ENCODE measurements at places on chromosomes 2 and 18. TPM values are rescaled to one million over a fixed set of nuclear protein-coding genes. Genes with fewer than 3 reads are reported as not detected.

DNA sequence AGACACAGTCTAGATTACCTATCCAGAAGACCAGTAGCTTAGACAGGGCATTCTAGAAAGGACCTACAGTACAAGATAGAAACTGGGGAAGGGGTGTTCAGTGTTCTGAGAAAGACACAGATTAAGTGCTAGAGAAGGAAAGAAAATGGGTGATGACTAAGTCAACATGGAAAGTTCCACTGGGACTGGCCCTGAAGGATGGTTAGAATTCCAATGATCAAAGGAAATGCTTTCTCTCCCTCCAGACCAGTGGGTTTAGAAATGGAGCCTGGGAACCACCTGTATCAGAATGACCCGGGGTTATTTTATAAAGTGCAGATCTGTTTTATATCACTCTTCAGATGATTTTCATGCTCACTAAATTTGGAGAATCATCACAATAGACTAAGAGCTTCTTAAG is 5.8 kb upstream of the COLEC12 start:
- DNase-seq: no peak

Gene DUSP11
- 7.9 TPM for total RNA-seq

DNA sequence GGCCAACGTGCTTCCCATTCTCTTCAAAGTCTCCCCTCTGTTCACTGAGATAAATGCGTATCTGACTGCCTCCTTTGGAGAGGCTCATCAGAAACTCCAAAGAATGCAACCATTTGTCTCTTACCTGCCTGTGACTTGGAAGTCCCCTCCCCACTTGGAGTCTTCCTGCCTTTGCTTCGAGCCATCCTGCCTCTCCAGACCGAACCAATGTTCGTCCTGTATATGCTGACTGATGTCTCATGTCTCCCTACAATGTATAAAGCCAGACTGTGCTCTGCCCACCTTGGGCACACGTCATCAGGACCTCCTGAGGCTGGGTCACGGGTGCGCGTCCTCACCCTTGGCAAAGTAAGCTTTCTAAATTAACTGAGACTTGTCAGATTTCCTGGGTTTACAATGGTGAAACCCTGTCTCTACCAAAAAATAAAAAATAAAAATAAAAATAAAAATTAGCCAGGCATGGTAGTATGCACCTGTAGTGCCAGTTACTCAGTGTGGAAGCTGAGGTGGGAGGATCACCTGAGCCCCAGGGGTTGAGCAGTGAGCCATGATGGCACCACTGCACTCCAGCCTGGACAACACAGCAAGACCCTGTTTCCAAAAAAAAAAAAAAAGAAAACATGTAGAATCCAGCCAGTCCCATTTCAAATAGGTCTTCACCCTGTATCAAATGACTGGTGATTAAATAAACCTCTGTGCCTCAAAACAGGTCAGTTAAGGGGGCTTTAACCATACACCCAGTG is 29.0 kb downstream of the HDLBP start:
- DNase-seq: no peak

DNA sequence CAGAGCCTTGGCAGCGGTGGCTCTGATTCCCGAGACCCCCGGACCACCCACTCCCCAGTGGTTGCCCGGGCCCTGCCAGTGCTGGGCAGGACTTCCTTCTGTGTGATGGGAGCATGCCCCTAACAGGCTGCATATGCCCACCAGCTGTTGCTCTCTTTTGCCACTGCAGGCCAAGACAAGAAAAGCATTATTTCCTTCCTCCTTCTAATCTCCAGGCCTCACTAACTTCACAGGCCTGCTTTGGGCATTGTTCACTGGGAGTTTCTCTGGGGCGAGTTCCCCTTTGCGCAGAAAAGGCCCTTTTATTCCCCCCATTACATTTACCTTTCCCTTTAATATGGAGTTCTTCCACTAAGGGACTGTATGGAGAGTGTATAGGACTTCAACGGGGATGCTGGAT is 249.1 kb upstream of the SIX2 start:
- no peak for DNase-seq

Gene ITGB6
- total RNA-seq: 8.8 TPM

DNA sequence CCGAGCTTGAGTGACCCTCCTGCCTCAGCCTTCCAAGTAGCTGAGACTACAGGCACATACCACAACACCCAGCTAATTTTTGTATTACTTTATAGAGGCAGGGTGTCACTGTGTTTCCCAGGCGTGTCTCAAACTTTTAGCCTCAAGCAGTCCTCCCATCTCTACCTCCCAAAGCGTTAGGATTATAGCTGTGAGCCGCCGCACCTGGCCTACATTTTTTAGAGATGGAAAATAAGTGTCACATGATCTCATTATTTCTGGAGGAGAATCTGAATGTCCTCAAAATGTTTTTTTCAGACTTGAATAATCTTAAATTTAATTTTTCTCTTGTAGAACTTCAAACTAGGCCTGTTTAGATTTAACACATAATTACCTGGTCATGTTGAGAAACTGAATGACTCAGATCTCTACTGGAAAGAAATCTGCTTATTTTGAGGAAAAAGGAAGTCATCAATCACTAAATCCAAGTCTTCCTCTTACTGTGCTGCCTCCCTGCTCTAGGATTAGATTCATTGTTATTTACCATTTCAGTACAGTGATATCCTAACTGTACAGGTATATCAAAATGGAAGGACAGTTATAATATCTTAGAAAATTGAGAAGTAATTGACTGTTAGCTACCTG is 92.4 kb downstream of the COX7A2L start:
- DNase-seq: no peak

Gene DSC1
- total RNA-seq: not detected

Gene HOXD13
- not detected for total RNA-seq

Gene ZNF512
- total RNA-seq: 7.0 TPM

Gene DSG4
- total RNA-seq: not detected

DNA sequence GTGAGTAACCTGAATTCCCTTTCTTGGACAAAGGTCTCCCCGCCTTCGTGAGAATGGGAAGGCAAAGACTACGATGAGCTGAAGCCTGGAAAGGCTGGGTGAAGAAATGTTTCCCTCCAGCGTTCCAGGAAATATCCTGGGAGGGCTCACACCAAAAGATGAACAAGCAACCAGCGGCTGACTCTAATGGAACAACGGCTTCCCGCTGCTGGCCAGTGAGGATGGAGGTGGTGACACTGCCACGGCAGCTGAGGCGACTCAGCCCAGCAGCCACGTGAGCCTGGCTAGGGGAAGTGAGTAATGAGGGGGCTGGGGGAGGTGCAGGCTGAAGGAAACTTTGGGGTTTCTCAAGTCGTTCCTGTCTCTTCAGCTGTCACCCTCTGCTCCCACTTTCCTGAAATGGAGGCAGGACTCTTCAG is 105.0 kb upstream of the SMAD7 start:
- no peak for DNase-seq

Gene ERBB4
- 3.5 TPM for total RNA-seq

GRCh38 chr2:215535741-215536140 is 99.9 kb upstream of the FN1 start:
- DNase-seq: no peak

GRCh38 chr2:133760376-133760775 is 192.1 kb upstream of the NCKAP5 start:
- no peak for DNase-seq

Gene PLA2R1
- total RNA-seq: 0.58 TPM

DNA sequence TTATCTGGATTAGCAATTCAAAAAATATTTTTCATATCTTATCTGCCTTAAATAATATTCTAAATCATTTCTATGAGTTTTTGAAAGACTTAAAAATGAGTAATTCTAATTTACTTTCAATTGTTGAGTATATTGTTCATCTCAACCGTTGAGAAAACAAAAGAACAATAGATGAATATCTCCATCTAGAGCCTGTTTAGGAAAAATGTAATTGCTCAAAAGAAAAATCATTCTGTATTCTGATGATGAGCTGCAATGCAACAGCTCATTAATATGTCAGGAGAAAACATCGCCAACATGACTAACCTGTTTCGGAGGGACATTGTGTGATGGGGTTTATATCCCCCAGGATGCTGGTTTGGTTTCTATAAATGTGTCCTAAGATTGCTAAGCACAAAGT is 417.6 kb downstream of the SUCLG1 start:
- no peak for DNase-seq

DNA sequence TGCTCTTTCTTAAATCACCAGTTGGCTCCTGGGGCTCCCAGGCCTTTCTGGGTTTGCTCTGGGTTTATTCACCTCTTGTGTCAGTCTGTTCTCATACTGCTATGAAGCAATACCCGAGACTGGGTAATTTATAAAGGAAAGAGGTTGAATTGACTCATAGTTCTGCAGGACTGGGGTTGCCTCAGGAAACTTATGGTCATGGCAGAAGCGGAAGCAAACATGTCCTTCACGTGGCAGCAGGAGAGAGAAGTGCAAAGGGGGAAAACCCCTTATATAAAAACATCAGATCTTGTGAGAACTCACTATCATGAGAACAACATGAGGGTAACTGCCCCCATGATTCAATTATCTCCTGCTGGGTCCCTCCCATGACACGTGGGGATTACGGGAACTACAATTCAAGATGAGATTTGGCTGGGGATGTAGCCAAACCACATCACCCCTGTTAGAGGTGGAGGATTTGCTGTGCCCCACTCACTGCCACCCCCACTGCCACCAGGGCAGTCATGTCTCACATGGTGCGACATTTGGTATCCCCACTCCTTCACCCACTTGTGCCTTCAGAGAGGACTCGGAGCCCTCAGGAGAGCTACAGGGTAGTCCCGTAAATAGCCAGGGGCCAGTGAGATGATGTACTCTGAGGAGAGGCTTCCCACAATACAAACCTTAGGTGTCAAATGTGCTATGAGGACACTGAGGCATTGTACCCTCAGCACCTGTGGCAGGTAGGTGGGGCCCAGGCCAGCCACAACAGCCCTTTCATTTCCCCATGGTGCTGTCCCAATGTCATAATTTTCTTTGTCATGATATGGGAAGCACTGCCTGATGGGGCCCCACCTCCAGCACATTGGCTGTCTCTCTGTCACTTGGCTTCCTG is 35.7 kb downstream of the CDC42EP3 start:
- no peak for DNase-seq

Gene PTPRN
- 13.1 TPM for total RNA-seq

DNA sequence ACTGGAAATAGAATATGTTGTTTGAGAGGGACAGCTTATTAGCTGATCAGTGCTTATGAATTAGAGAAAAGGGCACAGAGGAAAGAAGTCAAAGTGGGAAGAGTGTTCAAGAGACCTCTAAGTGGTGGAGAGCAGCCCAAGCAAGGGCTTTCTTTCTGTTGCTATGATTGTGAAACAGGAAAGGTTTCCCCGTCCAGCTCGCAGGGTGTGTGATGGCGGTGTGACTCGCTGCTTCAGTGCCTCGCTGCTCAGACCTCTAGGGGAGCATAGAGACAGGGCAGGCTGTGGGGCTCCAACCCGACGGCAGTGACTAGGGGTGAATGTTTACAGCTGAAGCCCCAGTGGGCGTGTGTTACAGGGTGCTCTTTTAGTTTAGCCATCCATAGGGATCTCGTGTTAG is 166.5 kb upstream of the COPS8 start:
- DNase-seq: no peak

Gene MLPH
- total RNA-seq: 10.9 TPM

DNA sequence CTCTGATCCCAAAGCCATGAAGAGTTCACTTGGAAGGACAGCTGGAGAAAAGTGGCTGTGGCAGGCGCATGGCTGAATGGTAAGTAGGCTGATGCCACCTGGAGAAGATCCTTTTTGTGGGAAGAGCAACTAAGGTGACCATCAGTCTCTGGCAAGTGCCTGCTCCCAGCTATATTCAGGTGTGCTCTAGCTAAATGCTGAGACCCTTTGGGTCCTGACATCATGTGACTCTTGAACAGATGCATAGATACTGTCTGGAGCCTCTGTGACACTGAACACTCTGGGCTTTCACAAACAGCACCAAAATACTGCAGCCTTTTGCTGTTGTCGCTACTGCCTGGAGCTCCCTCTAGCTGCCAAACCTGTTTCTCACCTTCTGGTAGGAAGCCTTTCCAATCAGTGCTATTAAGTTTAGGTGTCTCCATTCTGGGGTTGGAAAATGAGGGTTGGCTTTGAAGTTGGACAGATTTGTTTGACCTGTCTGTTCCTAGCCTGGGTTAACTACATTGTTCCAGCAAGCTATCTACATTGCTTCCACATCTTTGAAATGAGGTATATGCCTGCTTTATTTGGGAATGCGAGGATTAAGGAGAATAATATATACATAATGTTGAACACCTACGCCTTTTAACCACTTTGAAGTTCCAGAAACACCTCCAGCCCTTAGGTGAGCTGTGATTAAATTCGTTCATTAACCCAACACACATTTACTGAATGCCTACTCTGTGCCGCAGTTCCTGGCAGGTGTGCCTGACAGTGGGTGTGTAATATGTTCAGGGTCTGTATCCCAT is 3.1 kb downstream of the EGR4 start:
- DNase-seq: no peak

Gene RNMT
- total RNA-seq: 14.2 TPM

DNA sequence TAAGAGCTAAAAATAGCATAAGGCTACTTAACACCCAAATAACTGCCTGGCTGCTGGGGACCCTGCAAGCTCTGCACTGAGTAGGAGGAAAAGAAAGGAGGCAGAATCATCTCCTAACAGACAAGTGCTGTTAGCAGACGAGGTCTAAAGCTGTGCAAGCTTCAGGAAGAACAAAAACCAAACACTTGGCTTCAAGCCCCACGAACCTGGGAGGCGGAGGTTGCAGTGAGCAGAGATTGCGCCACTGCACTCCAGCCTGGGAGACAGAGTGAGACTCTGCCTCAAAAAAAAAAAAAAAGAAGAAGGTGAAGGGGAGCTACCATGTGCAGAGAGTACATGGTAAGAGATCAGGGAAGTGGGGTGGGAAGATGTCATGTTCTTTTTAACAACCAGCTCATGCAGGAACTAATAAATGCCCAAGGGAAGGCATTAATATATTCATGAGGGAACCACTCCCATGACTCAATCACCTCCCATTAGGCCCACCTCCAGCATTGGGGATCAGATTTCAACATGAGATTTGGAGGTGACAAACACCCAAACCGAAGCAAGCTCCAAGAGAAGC is 28.8 kb upstream of the INO80C start:
- DNase-seq: no peak

Gene FZD7
- 0.60 TPM for total RNA-seq

Gene PTRHD1
- total RNA-seq: 11.0 TPM

GRCh38 chr2:108451976-108452375 is 3.0 kb downstream of the GCC2 start:
- no peak for DNase-seq

DNA sequence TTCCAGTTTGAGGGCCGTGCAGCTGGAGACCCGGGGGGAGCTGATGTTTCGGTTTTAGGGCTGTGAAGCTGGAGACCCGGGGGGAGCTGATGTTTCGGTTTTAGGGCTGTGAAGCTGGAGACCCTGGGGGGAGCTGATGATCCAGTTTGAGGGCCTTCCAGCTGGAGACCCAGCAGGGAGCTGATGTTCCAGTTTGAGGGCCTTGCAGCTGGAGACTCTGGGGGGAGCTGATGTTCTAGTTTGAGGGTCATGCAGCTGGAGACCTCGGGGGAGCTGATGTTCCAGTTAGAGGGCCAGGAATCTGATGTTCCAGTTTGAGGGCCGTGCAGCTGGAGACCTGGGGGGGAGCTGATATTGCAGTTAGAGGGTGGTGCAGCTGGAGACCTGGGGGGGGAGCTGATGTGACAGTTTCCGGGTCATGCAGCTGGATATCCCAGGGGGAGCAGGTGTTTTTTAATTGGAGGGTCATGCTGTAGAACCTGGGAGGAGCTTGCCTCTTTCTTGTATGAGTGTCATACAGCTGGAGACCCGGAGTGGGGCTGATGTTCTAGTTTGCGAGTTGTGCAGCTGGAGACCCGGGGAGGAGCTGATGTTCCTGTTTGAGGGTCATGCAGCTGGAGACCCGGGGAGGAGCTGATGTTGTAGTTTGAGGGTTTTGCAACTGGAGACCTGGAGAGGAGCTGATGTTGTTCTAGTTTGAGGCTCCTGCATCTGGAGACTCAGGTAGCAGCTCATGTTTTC is 153.2 kb downstream of the RTP5 start:
- DNase-seq: no peak

All from pancreas (tissue), 10 donors.